ENCODE measurements at places on chromosomes 11 and 22.

- DNase-seq = no peak
Observed at GRCh38 chr11:58685973-58686722, 45.6 kb downstream of the GLYAT start.

DNA sequence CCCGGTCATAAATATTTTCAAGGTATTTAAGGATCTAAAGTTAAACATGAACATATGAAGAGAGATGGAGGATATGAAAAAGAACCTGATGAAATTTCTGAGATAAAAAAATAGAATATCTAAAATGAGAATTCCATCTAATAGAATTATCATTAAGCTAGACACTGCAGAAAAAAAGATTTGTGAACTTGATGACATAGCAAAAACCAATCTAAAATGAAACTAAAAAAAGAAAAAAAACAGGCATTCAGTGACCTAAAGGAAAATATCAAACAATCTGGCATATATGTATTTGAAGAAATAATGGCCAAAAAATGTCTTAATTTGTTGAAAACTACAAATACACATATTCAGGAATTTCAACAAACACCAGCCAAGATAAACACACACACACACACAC is 81.6 kb upstream of the ZC3H12C start:
- DNase-seq = no peak

GRCh38 chr11:24513479-24514218 is 16.8 kb downstream of the LUZP2 start:
- DNase-seq = no peak

GRCh38 chr22:39296981-39297489 is 22.4 kb downstream of the RPL3 start:
- DNase-seq = no peak

DNA sequence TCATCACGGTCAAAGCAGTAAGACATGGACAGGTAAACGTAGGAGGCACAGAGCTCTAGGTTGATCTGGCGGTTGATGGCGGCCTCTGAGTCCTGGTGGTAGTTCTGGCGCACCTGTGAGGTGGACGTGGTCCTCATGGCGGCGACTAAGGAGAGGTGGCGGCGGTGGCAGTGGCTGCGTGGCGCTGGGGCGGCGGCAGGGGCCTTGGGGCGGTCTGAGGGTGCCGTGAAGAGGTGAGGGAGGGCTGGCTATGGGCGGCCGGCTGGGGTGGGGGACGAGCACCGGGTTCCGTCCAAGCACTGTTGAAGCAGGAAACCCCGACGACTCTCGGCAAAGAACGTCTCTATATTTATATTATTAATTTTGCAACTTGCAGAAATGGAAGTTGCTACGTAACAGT is 85.6 kb downstream of the RSF1 start:
- DNase-seq = no peak

DNA sequence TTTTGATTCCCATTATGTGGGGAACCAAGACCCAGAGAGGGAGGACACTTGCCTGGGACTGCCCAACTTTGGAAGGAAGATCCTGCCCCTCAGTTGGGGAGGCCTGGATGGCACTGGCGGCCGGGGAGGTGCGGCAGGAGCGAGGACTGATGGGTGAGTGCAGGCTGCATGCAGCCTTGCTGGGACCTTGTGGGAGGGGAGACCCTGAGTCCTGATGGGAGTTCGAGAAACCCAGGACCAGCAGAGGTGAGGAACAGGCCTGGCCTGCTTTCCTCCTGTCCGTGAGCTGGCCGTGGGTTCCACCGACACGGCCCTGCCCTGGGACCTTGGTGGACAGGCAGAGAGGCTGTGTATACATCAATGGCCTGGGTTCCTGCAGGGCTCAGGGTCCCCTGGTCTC is 19.3 kb upstream of the SMIM38 start:
- no peak for DNase-seq

DNA sequence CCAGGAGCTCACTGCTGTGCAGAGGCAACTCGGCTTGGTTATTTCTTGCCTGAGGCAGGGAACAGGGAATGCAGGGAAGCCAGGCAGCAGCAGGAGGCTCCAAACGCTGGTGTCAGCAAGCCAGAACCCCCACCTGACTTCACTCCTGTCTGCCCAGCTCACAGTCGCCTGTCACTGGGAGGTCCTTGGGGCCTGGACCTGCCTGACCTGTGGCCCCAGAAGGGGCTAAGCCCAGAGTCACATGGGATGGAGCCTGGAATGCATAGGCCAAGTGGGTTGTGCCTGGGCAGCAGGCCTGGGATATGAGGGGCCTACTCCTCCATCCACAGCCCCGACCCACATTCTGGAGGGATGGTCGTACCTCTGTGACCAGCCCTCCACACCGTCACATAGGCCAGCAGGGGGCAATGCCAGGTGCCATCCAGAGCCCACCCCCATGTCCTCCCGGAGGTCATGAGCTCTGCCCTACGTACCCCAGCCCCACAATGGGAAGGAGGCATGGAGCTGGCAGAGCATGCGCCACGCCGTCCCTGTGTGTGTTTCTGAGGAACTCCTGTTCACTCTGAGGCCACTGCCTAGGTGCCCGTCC is 5.2 kb downstream of the RASSF7 start:
- DNase-seq = no peak

DNA sequence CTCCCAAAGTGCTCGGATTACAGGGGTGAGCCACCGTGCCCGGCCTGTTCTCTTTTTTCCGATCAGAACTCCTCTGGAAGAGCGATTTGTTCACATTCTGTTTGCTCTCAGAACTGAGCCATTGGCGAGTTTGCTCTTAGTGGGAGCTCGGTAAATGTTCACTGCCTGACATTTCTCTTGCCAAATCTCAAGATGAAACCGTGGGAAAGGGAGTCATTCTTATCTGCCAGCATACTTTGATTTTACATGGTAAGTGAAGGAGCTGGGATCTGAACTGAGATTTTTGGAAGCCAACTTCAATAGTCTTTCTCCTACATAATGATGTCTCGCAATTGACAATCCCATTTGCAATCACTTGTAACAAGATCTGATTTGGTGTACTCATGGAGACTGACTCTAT is 445.8 kb upstream of the ISX start:
- DNase-seq = no peak

- DNase-seq = no peak
Observed at GRCh38 chr11:17021511-17021910, 7.3 kb upstream of the PLEKHA7 start.

- no peak for DNase-seq
Observed at GRCh38 chr11:121543836-121544380, 91.1 kb upstream of the SORL1-AS1 start.

DNA sequence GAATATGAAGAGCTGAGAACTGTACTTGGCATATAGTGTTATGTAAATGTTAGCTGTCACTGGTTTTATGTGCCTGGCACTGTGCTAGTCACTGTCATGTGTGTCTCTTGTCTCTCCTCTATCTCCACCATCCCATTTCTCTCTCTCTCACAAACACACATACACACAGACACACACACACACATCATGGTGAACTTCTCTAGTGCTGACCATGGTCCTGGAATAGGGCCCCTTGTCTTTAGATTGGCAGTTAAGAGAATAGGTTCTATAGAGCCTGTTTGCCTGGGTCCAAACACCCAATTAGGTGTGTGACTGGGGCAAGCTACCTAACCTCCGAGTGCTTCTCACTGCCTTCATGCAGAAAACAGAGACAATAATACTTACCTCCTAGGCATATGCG is 109.7 kb upstream of the NARS2 start:
- DNase-seq = no peak

DNA sequence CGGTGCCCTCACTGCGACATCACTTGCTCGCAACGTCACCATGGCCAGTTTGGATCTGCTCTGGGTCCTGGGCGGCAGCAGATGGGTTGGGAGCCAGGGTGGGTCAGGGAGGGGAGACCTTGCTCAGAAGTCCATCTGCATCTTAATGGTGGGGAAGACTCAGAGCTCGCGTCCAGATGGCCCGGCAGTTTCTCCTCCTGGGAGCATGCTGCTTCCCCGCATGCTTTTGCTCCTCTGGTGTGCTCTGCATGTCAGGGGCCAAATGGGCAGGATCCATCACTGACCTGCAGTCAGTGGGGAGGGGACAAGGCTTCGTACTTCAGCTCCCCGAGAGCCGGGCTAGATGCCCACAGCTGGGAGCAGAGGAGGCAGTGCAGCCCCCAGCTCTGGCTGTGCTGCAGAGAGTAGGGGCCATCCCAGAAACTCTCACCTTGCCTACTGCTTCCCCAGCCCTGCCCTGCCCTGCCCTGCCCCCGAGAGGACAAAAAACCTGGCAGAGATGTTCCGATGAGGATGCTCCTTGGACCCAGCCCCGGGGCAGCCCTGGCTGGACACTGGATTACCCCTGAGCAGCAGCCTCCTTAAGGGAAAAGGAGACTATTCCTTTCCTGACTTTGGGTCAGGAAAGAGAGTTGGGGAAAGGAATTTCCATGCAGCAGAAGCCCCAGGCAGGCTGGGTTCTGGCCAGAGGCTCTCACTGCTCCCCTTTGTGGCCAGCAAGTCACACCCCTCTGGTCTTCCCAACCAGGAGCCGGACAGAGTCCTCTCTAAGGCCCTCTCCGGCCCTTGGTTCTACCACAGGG is 149.9 kb downstream of the PKNOX2 start:
- DNase-seq = no peak

- DNase-seq = no peak
Observed at GRCh38 chr11:35173011-35173511, 34.1 kb downstream of the CD44 start.

- no peak for DNase-seq
Observed at GRCh38 chr11:73236854-73237253, 18.8 kb downstream of the P2RY2 start.

- DNase-seq = no peak
Observed at GRCh38 chr11:36006556-36006955, 62.7 kb downstream of the LDLRAD3 start.

- DNase-seq = no peak
Observed at GRCh38 chr22:18968011-18968749, 32.1 kb upstream of the PRODH start.

- no peak for DNase-seq
Observed at GRCh38 chr11:2929531-2929949, 320 bp upstream of the PHLDA2 start.

- DNase-seq = no peak
Observed at GRCh38 chr11:90916706-90917105, 693.9 kb upstream of the CHORDC1 start.

- no peak for DNase-seq
Observed at GRCh38 chr11:64103277-64103985, 62.5 kb downstream of the MACROD1 start.

- no peak for DNase-seq
Observed at GRCh38 chr11:19929147-19929546, 216.5 kb downstream of the NAV2 start.

DNA sequence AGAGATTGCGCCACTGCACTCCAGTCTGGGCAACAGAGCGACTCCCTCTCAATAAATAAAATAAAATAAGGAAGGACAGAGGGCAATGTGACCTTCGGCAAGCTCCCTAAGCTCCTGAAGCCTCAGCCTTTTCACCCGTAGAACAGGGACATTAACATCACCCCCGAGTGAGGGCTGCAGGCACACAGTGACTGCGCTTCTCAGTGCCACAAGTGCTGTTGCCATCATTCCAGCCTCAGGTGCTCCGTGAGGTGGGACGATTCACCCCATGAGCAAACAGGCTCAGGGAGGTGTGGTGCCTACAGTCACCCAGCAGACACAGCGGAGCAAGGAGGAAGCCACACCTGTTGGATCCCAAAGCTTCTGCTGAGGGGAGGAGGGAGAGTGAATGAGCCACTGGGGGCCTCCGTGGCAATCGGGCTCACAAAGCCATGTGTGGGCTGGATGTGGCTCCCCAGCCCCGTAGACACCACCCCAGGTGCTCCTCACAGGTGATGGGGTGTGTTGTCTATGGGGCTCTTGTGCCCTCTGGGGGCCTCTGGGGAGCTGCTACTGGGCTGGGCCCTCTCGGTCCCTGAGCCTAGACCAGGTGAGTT is 9.1 kb upstream of the TCF20 start:
- DNase-seq = no peak

DNA sequence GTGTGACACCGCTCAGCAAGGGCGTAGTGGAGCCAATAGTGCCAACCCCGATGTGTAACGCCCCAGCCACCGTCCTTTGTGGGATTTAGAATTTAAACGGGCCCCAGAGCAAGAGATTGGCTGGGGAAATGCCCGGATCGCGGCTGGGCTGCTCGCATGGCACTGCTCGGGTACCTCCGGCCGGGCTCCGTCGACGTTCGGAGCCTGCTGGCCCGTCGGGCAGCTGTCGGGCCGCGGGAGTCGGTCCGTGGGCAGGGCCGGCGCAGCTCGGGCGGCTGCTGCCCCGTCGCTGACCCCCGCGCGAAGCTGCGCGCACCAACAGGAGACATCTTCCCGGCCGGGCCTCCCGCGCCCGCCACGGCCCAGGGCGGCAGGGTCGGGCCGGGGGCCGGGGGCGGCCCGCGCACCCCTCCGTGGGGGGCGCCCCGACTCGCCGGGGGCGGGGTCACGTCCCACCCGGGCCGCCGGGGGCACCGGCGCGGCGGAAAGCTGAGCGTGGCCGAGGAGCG is 1.3 kb upstream of the KDM2A start:
- DNase-seq = peak; percentile 66

GRCh38 chr11:8292351-8292750 is 28.7 kb upstream of the LMO1 start:
- no peak for DNase-seq

- no peak for DNase-seq
Observed at GRCh38 chr11:106477776-106478175, 400.3 kb downstream of the AASDHPPT start.

DNA sequence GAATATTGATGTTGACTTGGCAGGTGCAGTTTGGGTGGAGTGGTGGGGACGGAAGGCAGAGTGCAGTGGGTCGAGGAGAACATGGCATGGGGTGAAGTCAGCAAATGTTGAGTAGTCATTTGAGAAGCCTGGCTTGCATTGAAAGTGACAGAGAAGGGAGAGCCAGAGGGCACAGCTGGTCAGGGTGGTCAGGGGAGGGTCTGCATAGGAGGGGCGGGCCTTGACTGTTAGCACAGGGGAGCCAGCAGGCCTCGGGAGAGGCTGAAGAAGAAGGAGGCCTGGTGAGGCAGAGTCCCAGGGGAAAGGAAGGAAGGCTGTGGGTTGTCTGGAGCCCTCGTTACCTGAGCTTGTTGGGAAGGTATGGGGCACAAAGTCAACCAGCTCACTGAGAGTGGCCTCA is 230.8 kb upstream of the TBCEL start:
- DNase-seq = no peak

DNA sequence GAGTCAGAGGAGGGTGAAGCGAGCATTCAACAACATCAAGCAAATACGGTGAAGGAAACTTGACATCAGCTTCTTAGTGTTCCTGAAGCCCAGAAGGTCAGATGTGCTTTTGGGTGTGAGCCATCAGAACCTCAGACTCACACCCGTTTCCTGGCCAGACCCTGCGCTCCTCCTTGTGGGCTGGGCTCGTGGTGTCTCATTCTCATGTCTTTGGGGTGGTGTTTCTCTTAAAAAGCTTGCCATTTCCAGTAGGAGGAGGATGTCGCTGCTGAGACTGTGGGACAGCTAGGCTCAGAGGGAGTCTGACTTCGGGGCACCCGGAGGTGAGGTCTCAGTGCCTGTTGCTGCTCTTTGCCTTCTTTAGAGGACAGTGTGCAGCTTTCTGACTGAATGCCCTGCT is 24.2 kb downstream of the PPFIBP2 start:
- DNase-seq = no peak
